ENCODE measurements at places on chromosomes 7 and 10. TPM values are rescaled to one million over a fixed set of nuclear protein-coding genes. Genes with fewer than 3 reads are reported as not detected.

The POT1 gene
- polyA plus RNA-seq = 12.0 TPM

The CALHM1 gene
- not detected for polyA plus RNA-seq

The LIPM gene
- not detected for polyA plus RNA-seq

The HGF gene
- polyA plus RNA-seq = 1.5 TPM

GRCh38 chr7:44622342-44623151 lies 16.1 kb downstream of the OGDH start:
- no peak for DNase-seq

GRCh38 chr7:16114633-16115032 lies 306.7 kb downstream of the CRPPA start:
- no peak for DNase-seq

- DNase-seq = no peak
Observed at GRCh38 chr10:124003481-124003870, 89.9 kb downstream of the CHST15 start.

GRCh38 chr10:103542764-103543616 lies 49.5 kb downstream of the NEURL1 start:
- peak; percentile 18 for DNase-seq

DNA sequence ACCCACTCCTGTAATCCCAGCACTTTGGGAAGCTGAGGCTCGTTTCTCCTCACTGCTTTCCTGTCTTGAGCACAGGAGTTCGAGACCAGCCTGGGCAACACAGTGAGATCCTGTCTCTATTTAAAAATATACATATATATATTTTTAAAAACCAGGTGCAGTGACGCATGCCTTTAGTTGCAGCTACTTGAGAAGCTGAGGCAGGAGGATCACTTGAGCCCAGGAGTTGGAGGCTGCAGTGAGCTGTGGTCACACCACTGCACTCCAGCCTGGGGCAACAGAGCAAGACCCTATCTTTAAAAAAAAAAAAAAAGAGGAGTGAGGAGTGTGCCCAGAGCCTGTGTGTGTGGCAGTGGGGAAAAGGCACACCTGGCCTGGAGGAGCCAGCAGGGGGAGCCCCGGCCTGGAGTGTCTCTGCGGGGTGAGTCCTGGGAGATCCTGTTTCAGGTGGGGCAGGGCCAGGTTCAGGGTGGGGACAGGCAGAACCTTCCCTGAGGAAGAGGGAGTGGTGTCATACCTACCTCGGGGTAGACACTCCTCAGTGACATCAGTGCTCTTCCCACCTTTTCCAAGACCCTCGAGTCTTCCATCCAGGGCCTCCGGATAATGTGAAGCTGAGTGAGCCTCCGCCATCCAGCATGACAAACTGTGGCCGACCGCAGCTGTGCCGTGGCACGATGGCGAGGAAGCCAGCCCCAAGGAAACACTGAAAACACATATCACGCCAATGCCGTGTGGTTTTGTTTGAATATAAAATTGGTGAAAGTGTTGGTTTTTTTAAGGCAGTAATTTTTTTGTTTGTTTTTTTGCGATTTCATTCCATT lies 9.0 kb upstream of the ARPC1B start:
- no peak for DNase-seq

DNA sequence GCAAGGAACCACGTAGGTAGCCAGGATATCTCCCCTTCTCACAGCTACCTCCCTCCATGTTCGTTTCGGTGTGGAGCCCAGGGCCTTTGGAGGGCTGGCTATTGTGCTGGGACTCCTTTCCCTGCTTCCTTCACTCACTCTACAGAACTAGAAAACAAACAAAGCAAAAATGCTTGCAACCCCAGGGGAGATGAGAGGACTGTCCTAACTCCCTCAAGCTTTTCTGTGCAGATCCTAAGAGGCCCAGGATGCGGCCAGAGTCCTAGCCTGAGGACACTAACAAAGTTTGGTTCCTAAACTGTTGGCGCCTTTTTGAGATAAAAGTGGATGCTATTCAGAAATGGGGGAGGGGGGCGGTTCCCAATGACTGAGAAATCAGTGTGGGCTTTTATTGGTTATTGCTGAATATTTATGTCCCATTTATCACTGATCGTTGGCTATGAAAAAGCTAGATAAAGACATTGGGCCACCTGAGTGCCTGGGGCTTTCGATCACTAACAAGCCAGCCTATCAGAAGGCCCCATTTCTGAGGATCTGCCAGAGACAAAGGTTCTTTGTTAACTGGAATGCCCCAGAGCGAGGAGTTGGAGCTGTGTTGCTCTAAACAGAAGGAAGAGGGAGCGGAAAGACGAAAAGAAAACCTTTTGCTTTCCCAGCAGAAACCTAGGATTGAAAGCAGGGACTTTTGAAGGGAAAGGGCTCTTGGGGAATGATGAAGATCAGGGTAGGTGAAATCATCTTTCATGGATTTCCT lies 95.2 kb upstream of the EGR2 start:
- DNase-seq = no peak

- no peak for DNase-seq
Observed at GRCh38 chr10:72068126-72068765, 20.1 kb downstream of the SPOCK2 start.

GRCh38 chr10:77030974-77031373 lies 606.6 kb downstream of the KCNMA1 start:
- DNase-seq = no peak

DNA sequence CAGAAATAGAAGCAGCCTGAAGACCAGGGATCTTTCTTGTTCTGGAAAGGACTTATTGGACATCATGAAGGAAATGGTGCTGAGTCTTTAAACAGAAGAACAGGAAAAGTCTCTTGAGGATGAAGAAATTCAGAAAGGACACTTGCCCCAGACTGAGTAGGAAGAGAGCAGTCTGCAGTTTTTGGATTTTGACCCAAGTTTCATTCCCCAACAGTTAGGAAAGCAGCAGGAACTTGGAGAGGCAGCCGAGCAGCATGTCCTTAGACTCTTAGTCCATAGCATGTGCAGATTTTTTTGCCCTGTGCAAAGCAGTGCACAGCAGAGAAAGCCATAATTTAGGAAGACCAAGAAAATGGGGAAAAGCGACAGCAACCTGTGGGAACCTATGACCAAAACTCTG lies 927.2 kb upstream of the AUTS2 start:
- DNase-seq = no peak

All from BJ (cell line).